ENCODE measurements at places on chromosomes 7 and 10.

DNA sequence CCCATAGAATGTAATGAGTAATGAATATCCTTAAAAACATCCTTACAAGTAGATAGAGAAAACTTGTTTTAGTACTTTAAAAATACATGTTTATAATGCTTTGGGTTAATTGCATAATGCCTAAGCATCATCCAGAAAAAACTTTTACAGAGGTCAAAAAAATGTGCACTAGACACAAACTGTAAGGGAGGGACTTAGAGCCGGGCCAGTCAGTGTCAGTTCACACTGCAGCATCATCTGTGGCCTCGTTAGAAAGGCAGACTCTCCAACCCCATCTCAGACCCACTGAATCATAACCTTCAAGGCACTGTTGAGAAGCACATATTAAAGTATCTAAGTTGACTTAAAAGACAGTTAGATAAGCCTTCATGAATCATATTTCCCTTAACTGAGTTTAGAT, 230.1 kb upstream of the PRPS1L1 start:
- no peak for DNase-seq

GRCh38 chr10:127945948-127946711, 39.2 kb downstream of the PTPRE start:
- DNase-seq: no peak

DNA sequence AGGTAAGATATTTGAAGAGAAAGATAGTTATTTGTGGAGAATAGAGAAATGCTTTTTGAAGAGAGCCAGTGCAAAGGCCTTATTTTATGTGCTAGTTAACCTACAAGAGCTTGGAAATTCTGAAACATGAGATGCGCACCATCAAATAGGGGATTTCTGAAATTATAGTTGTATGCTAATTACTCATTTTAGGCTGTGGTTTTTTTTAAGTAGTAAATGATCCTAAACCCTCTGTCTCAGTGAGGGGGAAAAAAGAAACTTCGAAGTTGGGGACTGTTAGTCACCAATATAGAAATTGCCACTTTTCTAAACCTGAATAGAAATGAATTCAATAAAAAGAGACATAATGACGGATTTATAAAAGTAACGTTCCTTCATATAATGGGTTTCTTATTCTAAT, 119.3 kb upstream of the MDFIC start:
- DNase-seq: no peak

GRCh38 chr7:124692425-124692824, 73.2 kb downstream of the GPR37 start:
- no peak for DNase-seq

GRCh38 chr7:26153241-26153822, 1.3 kb downstream of the NFE2L3 start:
- DNase-seq: no peak

GRCh38 chr7:6708304-6708703, 1.6 kb upstream of the ZNF12 start:
- DNase-seq: no peak

All from NCI-H1105 (cell line).